Left lung (tissue), 14 donors: ENCODE measurements at places on chromosomes 12 and 14. TPM values are rescaled to one million over a fixed set of nuclear protein-coding genes. Genes with fewer than 3 reads are reported as not detected.

CYP27B1 gene
- 0.58 TPM for polyA plus RNA-seq

DNA sequence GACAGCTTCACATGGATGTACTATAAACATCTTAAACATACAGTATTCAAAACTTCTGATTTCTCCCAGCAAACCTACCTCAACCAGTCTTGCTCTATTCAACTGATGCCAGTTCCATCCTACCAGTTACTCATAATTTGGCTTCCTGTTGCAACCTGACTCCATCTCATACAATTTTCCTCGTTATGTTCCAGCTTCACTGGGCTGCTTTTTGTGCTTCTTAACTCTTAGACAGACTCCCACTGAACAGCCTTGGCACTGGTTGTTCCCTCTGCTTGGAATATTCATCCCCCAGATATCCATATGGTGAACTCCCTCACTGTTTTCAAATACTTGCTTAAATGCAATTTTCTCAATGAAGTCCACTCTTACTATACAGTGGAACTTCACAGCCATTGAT lies 249.2 kb downstream of the AEBP2 start:
- DNase-seq = no peak

NGB gene
- not detected for polyA plus RNA-seq

- DNase-seq = no peak
These were observed 9.5 kb upstream of the CRADD start for GRCh38 chr12:93667672-93668071.

ELK3 gene
- polyA plus RNA-seq = 77.5 TPM
